ENCODE measurements at places on chromosomes 6 and 20.

- no peak for DNase-seq
Measured at GRCh38 chr6:119158057-119158848, 79.8 kb upstream of the FAM184A start.

- no peak for DNase-seq
Measured at GRCh38 chr6:135372758-135373157, 124.8 kb downstream of the AHI1 start.

GRCh38 chr6:89050155-89050554, 30.4 kb upstream of the PNRC1 start:
- DNase-seq = no peak

DNA sequence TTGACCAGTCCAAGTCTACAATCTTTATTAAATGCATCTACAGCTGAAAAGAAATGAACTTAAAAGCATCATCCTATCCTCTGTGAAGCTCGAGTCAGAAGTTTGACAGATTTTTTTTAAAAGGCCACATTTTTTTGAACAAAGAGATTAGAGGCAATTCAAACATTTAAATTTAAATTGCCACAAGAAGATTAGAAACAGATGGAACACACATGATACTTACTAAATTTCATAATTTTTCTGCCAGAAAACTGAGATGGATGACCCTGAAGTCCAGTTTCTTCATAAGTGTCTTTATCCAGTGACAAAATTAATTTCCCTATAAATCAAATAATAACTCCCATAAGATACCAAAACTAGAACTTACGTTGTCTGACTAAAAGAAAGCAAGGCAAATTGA, 4.3 kb downstream of the RPP40 start:
- DNase-seq = no peak

GRCh38 chr6:15396808-15397207, 150.9 kb downstream of the JARID2 start:
- DNase-seq = no peak

DNA sequence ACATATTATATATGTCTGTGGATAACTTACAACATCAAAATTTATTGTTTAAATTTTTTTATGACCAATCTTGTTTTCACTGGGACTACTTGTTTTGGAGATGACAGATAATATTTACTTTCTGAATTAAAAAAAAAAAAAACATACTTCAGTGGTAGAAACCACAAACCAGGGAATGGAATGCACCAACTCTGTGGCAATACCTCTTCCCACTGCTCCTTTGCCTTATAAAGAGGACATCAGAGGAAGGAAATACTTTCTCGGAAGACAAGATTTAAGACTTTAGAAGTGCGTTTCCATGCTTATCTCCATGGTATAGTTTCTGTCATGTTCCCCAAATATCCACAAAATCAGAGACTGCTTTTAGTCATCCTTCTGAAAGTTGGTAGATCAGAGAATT, 1241.1 kb upstream of the EYS start:
- no peak for DNase-seq

DNA sequence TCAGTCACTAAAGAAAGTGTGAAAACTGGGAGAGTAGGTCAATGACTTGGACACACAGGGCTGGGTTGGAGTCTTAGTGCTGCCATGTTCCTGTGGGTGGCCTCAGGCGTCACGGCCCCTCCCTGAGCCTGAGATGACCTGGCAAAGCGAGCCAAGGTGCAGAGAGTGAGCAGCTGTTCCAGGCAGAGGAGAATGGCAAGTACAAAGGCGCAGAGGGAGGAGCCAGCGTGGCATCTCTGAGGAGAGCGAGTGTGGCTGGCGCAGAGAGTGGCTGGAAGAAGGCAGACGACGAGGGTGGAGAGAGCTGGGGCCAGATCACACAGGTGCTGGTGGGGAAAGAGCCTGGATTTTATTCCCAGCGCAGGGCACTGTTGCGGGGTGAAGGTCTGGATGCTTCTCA, 20.6 kb upstream of the CHMP4B start:
- no peak for DNase-seq

DNA sequence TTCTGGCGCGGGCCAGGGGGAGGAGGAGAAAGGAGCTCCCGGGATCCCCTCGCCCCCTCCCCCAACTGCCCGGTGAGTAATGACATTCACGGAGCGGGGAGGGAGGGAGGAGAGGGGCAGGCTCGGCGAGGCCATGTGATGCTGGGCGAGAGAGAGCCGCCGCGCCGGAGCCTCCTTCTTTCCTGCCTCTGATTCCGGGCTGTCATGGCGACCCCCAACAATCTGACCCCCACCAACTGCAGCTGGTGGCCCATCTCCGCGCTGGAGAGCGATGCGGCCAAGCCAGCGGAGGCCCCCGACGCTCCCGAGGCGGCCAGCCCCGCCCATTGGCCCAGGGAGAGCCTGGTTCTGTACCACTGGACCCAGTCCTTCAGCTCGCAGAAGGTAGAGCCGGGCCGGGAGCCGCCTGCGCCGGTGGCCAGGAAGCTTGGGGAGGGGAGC, at the start of gene GDAP1L1:
Gene GDAP1L1 (plus strand): TSS at position 178 of the 441 bp plus-strand sequence. CDS start 27 bp downstream, at position 205.
- no peak for DNase-seq

GRCh38 chr20:25525867-25526266, 59.5 kb downstream of the NINL start:
- DNase-seq = no peak

DNA sequence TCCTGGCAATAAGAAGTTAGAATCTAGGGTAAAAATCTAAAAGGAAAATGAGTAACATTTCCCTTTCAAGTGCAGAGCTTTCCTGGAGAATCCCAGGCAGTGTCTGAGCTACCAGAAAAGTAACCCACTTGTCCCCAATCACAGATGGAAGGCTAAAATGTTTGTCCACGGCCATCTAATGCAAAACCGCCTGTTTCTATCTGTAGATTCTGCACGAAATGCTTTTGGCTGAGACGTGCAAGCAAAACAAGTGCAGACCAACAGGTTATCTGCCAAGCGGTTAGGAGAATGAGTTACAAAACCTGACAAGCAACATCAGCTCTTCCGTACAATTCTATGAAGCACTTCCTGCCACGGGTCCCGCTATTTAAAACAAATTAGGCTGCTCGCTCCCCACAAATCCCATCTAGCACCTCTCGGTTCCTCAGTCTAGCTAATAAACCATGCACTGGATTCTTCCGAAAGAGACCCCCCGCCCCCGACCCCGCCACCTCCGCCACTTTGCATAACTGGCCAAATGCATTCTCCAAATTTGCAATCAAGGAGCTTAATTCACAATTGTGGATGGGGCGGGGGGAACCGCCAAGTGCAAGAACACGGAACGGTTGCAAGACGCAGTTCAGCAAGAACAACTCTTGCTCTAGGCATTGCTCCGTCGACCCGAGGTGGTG, 1.4 kb downstream of the ELOVL5 start:
- DNase-seq = no peak

DNA sequence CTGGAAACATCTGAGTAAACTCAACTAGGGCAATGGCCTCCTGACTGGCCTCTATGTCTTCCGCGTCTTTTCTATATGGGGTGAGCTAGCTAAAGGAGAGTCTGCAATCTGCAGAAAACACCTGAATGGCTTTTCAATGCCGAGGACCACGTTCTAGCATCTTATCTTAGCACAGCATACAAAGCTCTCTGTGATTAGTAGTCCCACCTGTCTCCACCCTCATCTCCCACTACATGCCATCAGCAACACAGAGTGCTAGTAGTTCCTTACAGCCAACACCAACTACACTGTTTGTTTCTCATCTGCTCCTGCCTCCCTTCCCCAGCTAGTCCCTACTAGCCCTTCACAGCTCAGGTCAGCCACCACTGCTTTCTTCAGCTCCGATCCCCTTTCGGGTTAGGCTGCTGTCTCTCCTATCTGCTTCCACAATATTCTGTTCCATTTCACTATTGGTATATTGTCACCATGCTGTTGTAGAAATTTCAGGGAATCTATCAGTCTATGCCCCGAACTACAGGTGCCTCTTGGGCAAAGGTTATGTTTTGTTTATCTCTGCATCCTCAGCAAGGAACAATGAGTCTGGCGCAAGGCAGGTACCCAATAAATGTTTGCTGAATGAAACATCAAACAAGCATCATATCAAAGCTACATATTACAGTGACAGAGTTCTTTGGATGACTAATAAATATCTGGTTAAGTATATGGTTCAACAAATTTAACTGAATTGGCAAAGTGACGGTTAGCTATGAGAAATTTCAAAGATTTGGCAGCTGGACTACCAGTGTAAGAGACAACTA, 12.2 kb downstream of the LYRM4 start:
- DNase-seq = no peak

- no peak for DNase-seq
Measured at GRCh38 chr6:44771647-44772415, 384.3 kb downstream of the CDC5L start.

DNA sequence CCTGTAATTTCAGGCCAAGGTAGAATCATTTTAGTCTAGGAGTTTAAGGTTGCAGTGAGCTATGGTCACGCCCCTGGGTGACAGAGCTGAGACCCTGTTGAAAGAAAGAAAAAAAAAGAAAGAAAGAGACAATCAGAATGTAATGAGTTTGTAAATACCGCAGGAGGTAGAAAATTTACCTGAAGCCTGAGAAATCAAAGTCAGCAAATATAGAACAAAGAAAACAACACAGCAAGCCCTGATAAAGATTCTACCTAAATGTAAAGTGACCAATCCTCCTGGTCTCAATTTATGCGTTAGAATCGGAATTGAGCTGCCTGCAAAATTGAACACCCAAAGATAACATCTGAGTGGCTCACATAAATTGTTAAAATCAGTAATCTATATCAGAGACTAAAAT, 146.5 kb upstream of the ZNF184 start:
- no peak for DNase-seq

DNA sequence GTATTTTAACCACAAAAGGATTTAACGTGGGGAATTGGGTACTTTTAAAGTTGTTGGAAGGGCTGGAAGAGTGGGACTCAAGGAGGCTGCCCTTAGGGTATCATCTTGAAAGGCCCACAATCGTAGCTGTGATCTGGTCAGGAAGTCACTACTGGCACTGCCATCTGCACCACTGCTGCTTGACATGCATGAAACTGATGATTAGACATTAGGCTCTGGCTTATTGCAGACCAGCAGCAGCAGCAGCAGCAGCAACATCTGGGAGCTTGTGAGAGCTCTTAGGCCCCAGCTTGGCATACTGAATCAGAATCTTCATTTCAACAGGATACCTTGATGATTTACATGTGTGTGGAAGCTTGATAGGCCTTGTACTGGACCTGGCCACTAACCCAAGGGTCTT, 68.6 kb downstream of the PHF20 start:
- DNase-seq = no peak

DNA sequence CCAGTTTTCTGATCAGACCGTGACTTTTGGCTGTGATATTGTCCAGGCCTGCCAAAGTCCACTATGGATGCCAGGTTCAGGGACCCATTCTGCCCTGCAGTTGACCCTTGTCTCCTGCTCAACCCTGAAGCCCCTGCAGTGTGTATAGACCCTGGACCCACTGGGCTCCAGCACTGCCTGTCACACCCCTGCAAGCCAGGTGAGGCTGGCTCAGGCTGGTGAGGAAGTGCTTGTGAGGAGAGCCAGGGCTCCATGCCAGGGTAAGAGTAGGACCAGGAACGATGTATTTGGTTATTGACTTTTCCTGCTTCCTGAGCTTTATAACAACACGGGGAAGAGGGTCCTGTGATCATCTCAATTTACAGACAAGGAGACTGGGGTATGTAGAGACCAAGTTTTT, 19.1 kb upstream of the CD93 start:
- DNase-seq = no peak

- no peak for DNase-seq
Measured at GRCh38 chr20:3686867-3687321, 5.1 kb upstream of the ADAM33 start.

DNA sequence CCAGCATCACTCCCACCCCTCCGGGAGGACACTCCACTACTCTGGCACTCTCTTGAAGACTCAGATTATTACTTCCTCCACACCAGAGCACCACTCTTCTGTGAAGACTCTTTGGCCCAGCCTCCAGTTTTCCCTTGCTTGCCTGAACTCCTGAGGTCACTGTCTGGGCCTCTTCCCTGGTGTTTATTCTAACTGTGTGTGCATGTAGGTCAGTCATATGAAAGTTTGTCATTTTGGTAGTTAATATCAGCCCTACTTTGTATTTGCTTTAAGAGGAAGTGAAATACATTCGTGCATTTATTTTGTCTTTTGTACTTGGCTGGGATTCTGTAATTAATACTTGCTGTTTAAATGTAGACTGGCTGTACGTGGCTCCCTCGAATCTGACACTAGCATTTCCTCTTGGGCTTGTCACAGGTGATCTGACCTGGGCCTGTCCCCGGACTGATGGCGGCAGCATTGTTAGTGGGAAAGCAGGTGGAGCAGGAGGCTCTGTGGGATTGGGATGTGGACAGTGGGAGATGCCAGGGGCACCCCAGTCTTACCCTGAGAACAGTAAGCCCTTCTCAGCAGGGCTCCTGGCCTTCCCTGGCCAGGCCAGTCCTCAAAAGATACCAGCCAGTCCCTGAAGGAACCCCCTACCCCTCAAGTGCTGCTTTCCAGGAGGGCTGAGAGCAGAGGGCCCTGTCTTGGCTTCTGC, 350.5 kb downstream of the CDC5L start:
- DNase-seq = no peak

DNA sequence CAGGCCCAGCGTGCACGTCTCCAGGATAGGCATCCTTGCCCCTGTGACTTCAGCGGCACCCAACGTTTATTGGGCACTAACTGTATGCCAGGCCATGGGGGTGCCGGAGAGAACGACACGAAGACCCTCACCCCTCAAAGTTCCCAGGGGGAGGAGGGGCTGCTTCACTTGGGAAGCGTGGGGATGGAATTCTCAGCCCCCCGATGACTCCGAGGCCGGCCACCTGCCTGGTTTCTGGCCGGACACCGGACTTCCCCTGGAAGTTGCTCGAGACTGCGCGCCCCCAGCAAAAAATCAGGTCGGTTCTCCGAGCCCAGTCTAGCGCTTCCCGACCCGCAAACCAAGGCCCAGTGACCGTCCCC, 275 bp upstream of the MAVS start:
- DNase-seq = no peak

- no peak for DNase-seq
Measured at GRCh38 chr20:48826069-48826468, 1.7 kb downstream of the PREX1 start.

- DNase-seq = no peak
Measured at GRCh38 chr6:109514946-109515345, 31.9 kb upstream of the ZBTB24 start.

- peak; percentile 43 for DNase-seq
Measured at GRCh38 chr6:130885392-130886192, 58.4 kb downstream of the SMLR1 start.

DNA sequence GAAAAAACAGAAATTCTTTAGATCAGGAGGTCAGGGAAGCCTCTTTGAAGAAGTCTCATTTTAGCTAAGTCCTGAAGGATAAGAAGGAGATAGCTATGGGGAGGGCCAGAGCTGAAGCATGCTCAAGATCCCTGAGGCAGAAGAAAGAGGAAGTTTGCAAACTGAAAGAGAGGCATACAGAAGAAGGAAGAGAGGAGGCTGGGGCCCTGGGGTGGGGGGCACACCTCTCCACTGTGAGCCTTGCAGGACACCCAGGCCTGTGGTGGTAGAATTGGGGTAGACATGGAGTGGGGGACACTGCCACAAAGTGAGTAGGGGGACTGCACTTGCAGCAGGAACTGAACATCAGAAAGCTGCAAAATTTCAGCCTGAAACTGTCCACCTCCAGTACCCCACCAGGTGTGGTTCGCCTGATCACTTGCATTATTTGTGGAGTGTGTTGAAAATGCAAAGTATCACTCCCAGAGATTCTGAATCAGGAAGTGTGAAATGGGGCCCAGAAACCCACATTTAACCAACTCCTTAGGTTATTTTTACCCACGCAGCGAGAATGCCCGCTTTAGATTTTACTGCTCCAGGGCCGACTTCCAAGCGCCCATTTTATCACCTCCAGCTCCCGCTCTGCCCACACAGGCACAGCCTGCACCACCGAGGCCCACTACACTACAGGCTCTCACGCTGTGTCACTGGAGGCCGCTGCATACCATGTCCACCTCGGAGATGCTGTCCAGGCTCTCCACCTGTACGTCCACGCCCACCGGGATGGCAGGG, 44.0 kb downstream of the GABRR2 start:
- DNase-seq = no peak
